ENCODE measurements at places on chromosomes 7 and 10. TPM values are rescaled to one million over a fixed set of nuclear protein-coding genes. Genes with fewer than 3 reads are reported as not detected.

- H3K36me3 ChIP-seq = no peaks in the 10 kb centered on the region
- H3K4me3 ChIP-seq = no peak overlapping the region
- no peaks in the 10 kb centered on the region for H3K27me3 ChIP-seq
- peak; percentile 64 for DNase-seq
- H3K4me1 ChIP-seq = no peaks in the 10 kb centered on the region
- no peak overlapping the region for H3K27ac ChIP-seq
These were observed 8.0 kb upstream of the GRK5 start for GRCh38 chr10:119199231-119199992.

DNA sequence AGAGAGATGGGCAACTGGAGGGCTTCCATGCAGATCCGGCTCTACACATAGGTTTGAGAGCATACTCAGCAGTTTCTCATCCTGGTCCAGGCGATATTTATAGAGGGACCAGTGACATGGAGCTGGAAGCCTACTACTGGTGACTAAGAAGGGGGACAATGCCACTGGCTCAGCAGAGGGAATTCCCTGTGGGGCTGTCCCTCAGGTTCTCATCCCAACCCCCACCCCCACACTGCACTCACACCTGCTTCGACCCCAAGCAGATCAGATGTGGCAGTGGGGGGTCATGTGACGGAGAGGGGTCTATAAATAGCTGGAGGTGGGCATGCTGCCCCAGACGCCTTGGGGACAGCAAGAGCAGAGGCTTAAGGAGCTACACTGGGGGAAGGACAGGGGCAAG is at the start of gene CLCN1:
CLCN1 (plus strand) TSS at position 336 of the 400 bp plus-strand sequence. CDS start 102 bp downstream, outside the sequence.
- H3K4me1 ChIP-seq = peaks cover 15% of the 10 kb centered on the region
- no peak within 1 kb of the TSS for H3K27ac ChIP-seq
- no peaks in the 10 kb centered on the region for H3K27me3 ChIP-seq
- DNase-seq = no peak
- no peak within 1 kb of the TSS for H3K4me3 ChIP-seq

SLC26A3 gene
- 0.45 TPM for total RNA-seq

CLEC2L gene
- not detected for total RNA-seq

SDK1 gene
- 1.7 TPM for total RNA-seq

PIP gene
- total RNA-seq = not detected

PRR15 gene
- 2.7 TPM for total RNA-seq

Measured in thyroid gland (tissue), 4 donors.